ENCODE measurements at places on chromosomes 7 and 10.

GRCh38 chr7:139582671-139583155 is 59.2 kb downstream of the CLEC2L start:
- no peak for DNase-seq

DNA sequence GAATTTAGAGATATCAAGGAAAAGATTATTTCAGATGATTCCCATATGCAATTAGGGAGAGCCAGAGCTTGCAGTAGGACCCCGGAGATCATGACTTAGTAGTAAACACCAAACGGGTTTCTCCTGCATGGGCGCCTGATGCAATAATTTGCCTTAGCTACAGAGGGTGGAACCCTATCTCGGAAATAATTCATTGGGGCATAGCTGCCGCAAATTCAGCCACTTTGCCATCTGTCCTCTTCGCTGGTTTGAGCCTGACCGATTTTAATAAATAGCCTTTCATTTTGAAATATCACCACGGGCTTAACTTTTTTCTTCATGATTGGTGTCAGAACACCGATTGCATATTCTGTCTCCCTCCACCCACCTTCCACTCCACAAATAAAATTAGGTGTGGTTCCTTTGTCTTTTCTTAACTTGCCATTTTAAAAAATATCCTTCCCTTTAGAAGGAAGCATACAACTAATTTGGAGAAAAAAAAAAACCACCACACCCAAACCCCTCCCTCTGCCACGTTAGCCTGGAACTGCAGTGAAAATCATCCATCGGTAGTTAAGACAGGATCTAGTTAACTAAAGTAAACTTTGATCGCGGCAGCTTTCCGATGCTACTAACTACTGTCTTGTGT is 1.4 kb downstream of the GARS1 start:
- peak; percentile 19 for DNase-seq

- no peak for DNase-seq
These were observed 1217.1 kb upstream of the CELF2 start for GRCh38 chr10:9800571-9800970.

GRCh38 chr10:86334488-86335085 is 32.0 kb downstream of the GRID1 start:
- DNase-seq: no peak

GRCh38 chr7:67311901-67312300 is 315.3 kb downstream of the TYW1 start:
- DNase-seq: no peak

DNA sequence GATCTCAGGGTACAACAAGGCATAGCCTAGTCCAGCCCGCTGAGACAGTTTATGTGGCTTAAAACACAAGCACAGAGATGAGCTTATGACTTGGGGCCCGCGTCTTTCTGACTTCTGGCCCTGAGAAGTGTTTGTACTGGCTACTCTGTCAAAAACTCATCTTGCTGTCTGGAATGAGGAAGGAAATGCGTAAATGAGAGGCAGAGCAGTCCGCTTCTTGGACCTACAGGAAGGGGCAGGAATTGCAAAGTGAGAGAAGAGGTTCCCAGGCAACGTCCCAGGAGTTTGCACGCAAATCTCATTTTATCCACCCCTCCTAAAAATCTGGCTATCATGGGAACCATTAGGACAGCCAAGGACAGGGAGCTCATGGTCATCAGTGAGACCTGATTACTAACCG is 5.5 kb downstream of the ANXA11 start:
- DNase-seq: no peak

GRCh38 chr10:84539216-84539615 is 210.8 kb downstream of the CCSER2 start:
- DNase-seq: no peak

- DNase-seq: no peak
These were observed 228.6 kb downstream of the ELFN1 start for GRCh38 chr7:1898628-1899185.

GRCh38 chr10:90884431-90884830 is 12.7 kb downstream of the RPP30 start:
- DNase-seq: no peak

DNA sequence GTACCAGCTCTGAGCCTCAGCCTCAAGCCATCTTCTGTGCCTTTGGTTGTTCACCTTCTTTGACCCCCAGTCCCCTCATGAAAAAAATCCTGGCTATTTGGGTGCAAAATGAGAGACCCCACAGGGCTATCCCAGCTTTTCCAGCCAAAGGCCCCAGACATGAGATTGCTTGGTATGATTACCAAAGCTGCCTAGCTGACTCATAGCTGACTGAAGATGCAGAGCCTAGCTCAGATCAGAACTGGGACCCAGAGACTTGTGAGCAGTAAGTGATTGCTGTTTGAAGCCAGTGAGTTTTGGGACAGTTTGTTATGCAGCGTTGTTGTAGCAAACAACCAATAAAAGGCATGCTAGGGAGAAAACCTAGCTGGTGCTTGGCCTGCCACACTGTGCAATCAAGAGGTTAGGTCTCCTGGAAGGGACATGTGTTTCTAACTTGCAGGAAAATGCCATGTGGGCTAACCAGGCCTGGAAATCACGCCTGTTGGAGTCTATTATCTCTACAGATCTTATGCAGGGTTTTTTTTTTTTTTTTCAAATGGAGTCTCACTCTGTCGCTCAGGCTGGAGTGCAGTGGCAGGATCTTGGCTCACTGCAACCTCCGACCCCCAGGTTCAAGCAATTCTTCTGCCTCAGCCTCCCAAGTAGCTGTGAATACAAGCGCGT is 48.0 kb upstream of the DAGLB start:
- no peak for DNase-seq

- no peak for DNase-seq
These were observed 18.4 kb downstream of the VWA2 start for GRCh38 chr10:114257498-114257897.

GRCh38 chr10:72353028-72353964 is 1.4 kb downstream of the DNAJB12 start:
- no peak for DNase-seq

DNA sequence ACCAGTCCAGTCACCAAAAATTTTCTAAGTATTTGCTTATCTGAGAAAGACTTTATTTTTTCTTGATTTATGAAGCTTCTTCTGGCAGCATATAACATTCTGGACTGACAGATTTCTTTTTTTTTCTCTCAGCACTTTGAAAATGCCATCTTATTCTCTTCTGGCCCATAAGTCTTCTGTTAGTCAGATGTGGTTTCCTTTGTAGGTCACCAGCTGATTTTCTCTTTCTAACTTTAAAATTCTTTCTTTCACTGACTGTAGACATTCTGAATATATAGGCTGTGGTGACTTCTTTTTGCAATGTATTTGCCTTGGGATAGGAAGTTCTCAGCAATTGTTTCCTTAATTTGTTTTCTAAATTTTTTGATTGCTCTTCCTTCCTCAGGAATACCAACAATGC is 172.5 kb downstream of the CCDC7 start:
- no peak for DNase-seq

- no peak for DNase-seq
These were observed 346.4 kb downstream of the THSD7A start for GRCh38 chr7:11485636-11486035.

- DNase-seq: no peak
These were observed 24.8 kb upstream of the ADARB2 start for GRCh38 chr10:1762076-1762475.

DNA sequence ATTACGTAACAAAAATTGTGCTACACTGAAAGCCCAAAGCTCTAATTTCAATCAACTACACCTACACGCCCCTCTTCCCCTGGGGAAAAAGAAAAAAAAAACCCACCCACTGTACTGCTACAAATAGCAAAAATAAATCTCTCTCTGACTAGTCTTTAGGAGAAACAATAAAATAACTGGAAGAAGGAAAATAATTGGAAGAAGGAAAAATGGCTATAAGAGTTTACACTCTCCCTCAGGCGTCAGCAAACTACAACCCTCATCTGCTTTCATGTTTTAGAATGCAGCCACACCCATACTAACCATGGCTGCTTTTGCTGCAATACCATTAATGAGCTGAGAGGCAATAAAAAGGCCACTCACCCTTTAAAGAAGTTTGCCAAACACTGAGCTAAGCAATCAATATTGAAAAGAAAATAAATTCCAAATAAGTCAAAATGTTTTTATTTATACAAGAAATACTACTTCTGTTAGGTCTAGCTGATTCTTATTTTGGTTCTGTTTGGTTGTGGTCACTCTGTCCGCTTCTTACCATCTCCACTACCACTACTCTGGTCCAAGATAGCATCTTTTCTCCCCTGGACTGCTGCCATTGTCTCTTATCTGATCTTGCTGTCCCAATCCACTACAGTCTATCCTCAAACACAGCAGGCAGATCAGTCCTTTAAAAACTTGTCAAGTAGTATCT is 3.8 kb downstream of the MINDY3 start:
- no peak for DNase-seq

DNA sequence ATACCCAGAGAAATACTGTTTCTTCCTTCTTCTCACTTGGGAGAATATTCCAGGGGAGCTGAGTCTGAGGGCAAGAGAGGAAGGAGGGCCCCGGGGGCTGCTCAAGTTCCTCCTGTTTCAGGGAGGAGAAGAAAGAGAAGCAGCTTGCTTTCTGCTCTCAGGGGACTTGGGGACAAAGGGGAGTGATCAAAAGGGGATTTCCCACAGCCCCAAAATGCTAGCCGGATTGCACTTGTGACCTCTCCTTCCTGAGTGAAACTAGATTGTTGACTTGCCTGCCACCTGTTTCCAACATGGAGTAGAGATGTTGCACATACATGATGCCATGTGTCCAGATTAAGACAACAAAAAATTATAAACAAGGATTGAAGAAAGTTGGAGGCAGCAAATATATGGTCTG is 28.7 kb upstream of the PDCD4 start:
- peak; percentile 78 for DNase-seq

DNA sequence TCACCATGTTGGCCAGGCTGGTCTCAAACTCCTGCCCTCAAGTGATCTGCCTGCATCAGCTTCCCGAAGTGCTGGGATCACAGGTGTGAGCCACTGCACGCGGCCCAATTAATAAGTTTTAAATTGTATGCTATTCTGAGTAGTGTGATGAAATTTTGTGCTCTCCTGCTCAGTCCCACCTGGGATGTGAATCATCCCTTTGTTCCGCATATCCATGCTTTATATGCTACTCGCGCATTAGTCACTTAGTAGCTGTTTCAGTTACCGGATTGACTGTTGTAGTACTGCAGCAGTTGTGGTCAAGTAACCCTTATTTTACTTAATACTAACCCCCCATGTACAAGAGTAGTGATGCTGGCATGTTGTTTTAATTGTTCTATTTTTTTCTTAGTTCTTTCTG is 47.3 kb upstream of the OIT3 start:
- no peak for DNase-seq

GRCh38 chr10:118497227-118497626 is 98.2 kb downstream of the PRLHR start:
- DNase-seq: no peak

GRCh38 chr10:62040881-62041280 is 139.4 kb downstream of the ARID5B start:
- DNase-seq: no peak

GRCh38 chr10:108462005-108462404 is 1297.5 kb upstream of the SORCS1 start:
- DNase-seq: no peak

GRCh38 chr10:13511409-13511808 is 17.4 kb downstream of the BEND7 start:
- no peak for DNase-seq

GRCh38 chr7:4745971-4746919 is 29.2 kb upstream of the AP5Z1 start:
- DNase-seq: no peak

GRCh38 chr10:32141018-32141807 is 85.0 kb upstream of the KIF5B start:
- DNase-seq: no peak

DNA sequence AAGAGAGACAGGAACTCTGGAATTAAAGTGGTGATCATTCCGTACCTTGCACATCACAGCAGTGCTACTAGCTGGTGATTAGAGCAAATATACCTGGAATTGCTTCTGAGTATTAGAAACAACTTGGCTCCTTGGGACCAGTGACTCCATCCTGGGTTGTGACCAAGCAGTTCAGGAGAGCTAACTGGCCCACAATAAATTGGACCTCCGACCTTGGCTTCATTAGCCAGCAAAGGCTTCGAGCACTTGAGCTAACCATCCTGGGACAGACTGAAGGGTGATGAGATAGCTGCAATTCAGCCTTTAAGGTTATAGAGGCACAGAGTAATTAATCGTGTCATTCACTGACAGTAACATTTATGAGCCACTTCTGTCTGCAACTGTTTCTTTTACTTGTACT is 287.8 kb downstream of the INHBA start:
- no peak for DNase-seq

DNA sequence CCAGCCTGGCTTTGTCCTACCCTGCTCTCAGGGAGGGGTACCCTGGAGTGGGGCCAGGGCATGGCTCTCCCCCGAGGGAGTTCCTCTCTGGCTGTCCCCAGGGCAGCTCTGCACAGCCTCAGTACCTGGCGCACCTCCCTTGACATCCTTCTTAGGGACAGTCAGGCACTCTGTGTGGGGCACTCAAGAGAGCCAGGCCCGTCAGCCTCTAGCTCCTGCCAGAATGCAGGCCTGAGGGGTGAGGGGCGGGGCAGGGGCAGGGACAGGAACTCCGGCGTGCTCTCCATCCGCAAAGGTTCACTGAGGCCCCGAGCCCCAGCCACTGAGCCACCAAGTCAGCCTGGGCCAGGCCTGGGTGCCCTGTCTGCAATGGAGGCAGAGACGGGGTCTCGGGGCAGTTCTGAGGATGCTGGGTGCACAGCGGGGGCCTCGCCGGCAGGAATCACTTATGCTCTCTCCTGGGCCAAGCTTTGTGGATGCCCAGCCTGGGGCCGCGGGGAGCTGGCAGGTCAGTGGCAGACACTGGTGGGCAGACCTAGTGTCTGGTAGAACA is 10.1 kb downstream of the LIMK1 start:
- DNase-seq: no peak

DNA sequence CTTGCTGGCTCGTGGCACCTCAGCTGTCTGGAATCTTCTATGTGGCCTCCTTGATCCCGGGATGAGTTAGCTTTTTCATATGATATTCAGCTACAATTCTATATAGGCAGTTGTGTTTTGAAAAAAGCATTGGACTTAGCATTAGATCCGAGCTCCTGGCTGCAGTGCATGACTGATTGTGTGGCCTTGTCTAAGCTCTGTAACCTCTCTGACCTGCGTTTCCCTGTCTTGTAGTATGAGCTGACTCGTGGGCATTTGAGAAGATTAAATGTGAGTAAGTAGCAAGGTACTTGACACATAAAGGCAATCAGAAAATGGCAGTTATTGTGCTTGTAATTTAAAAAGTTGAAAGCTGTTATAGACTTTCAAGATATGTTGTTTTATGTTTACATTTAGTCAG is 85.9 kb downstream of the CCNY start:
- no peak for DNase-seq

- no peak for DNase-seq
These were observed 108.5 kb downstream of the CFTR start for GRCh38 chr7:117588352-117588794.

- DNase-seq: no peak
These were observed 148.4 kb downstream of the KLF6 start for GRCh38 chr10:3636356-3637181.

GRCh38 chr7:91320366-91321078 is 56.3 kb downstream of the FZD1 start:
- no peak for DNase-seq

GRCh38 chr7:152754075-152754730 is 5.3 kb upstream of the ACTR3B start:
- no peak for DNase-seq
